ENCODE measurements at places on chromosomes 2 and 18. TPM values are rescaled to one million over a fixed set of nuclear protein-coding genes. Genes with fewer than 3 reads are reported as not detected.

G6PC2 gene
- not detected for total RNA-seq

SLC9A4 gene
- total RNA-seq, result not detected

UGT1A4 gene
- not detected for total RNA-seq

TNFRSF11A gene
- 0.66 TPM for total RNA-seq
